ENCODE measurements at places on chromosomes 1 and 21.

GRCh38 chr1:226678251-226678650, 60.8 kb downstream of the ITPKB start:
- DNase-seq: no peak

GRCh38 chr1:17161137-17161740, 42.0 kb upstream of the PADI2 start:
- DNase-seq: no peak

- peak; percentile 12 for DNase-seq
Observed at GRCh38 chr1:149995927-149996326, 14.6 kb downstream of the OTUD7B start.

- DNase-seq: no peak
Observed at GRCh38 chr1:87816646-87817045, 488.0 kb downstream of the LMO4 start.

DNA sequence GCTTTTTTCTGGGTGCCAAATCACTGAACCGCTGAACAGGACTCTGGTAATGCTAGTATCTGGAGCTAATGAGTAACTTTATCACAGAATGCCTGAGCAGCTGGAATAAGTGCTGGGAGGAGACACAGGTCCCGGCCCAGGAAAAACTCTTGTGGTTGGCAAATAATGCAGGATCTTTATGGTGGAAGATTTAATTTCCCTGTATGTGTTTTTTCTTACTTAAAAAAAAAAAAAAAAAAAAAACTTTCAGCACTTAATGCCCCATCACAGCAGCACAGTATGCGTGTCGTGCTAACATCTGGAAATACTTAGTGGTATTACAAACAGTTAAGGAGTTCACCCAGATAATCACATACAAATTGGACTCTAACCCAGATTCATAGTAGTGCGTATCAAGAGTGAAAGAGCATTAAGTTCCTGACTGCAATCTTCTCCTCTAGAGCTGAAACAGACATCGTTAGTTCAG, 220.7 kb downstream of the TOMM20 start:
- DNase-seq: no peak
